ENCODE measurements at places on chromosomes 11 and 22.

DNA sequence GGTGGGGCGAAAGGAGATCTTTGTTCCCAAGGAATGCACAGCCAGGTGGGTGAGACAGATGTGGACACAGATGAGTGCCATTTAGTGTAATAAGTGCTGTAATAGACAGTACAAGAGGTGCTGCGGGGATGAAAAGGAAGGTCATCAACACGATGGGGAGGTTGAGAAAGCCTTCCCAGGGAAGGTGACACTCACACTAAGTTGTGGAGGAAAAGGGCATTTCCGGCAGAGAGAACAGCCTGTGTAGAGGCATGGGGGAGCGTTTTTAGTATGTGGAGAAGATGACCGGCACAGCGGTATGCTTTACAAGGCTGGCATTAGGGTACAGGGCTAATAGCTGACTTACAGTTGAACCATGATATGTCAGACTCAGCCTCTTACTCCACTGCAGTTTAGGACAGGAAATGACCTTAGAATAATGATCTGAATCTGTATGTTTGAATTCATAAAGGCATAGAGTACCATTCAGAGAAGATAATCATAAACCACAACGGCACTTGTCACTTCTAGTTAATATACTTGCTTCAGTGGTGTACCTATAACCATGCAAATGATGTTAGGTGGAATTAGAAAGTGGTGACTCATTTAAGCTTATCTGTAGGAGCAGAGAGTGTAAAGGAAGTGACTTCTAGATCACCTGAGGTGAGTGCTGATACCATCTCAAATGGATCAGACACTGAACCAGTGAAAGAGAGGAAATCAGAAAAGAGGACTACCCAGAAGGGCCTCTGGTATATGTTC is 60.6 kb downstream of the FAM83F start:
- DNase-seq, result no peak

- no peak for DNase-seq
These were observed 42.1 kb downstream of the RPL27A start for GRCh38 chr11:8724682-8725081.

GRCh38 chr11:111659201-111660115 is 57.2 kb downstream of the SIK2 start:
- DNase-seq, result no peak

GRCh38 chr11:72254299-72254993 is 10.5 kb upstream of the PHOX2A start:
- no peak for DNase-seq

GRCh38 chr11:76634886-76635285 is 35.7 kb downstream of the LRRC32 start:
- no peak for DNase-seq

DNA sequence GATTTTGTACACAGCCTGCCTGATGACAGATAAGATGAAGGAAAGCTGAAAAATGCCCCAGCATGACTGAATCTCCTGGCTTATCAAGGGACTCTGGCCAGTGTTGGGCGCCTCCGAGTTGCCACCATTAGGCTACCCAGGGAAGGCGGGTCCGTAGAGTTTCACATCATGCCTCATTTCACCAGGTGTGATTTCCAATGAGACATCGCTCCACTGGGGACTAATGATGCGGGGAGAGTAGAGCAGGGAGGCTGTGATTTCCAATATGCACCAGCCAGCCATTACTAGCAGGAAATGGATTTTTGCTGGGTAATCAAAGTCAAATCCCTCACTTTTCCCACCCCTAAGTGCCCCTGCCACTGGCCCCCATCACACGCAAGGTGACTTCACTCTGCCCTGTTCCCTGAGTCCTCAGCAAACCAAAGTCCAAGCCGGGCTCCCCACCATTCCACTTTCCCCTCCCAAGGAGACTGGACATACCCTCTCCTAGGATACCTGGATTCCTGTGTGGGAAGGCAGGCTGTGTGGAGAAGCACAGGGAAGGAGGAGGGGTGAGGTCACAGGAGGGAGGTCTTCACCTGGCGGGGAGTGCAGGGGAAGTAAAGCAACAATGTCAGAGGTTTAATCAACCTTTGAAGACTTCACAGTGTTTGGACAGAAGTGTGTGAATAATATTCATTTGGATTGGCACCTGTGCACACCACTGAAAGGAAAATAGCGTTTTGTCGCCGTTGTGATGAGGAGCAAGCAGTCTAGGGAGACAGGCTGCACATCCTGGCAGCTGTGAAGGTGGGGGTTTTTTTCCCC is 613.3 kb upstream of the CADM1 start:
- no peak for DNase-seq

GRCh38 chr22:39263626-39264348 is 19.0 kb upstream of the PDGFB start:
- no peak for DNase-seq

DNA sequence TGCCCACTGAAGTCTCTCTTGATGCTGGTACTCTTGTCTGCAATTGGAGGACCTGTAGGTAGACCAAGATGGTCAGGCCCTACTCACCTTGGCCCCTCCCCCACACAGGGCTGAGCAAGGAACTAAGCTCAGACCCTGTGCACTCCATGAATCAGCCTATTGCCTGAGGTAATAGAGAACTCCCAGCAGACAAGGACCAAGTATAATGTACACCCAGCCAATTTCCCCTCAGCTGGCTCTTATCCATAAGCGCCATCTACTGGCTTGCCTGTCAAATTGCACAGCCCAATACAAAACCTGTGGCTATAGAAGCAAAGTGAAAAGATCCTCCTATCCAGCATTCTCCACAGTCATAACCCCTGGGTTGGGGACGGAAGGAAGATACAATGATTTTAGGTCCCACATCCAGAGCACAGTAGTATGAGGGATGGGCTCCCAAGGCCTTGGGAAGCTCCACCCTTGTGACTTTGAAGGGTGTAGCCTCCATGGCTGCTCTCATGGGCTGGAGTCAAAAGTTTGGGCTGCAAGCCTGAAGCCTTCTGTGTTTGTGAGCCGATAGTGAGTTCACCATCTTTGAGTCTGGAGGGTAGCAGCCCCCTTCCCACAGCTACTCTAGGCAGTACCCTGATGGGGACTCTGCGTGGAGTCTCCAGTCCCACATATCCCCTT is 56.0 kb downstream of the GLYATL2 start:
- DNase-seq, result peak; percentile 9

DNA sequence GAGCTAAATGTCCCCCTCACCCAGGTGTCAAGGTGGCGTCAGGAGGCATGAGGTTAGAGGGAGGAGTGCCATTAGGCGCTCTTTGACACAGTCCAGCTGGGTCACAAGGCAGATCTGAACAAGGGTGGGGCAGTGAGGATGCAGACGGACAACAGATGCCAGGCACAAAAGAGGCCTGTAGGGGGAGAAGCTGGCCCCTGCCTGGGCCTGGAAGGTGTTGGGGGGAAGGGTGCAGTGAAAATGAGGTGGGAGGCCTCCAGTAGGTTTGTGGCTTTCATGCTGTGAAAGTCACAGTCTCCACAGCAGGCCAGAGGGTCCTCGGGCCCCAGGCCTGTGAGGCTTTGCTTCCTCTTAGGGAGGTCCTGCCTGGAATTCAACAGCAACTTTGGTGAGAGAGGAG is 85.0 kb upstream of the PLET1 start:
- DNase-seq, result no peak

DNA sequence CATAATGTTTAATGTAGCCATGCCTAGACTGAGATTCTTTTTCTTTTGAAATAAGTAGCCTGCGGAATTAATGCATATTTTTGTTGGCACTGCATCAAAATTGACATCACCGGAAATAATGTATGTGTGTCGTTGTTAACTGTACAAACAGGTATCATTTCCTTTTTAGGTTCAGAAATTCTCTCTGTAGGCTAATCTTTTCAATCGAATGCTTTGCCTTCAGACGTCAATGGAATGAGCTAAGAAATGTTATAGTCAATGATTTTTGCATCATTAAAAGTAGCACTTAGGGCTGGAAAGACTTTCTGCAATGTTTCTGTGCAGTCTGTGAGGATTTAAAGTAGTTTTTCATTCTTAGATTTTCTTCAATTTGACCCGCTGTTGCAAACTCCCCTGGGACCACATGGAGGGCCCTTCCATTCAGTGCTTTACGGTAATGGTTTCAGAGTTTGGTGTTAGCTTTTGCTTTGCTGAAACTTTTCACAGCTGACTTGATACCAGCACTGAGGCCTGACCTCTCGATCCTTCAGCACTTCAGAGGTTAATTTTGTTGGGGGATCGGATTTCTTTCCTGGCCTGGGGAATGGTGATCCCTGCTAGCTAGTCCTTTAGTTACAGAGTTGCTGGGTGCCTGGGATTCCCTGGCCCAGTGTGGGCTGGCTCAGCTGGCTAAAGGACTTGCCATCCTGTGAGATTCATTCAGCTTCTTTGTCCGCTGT is 137.8 kb downstream of the DBX1 start:
- DNase-seq, result peak; percentile 73

GRCh38 chr11:57605028-57605420 is 7.5 kb downstream of the SERPING1 start:
- DNase-seq, result no peak

- no peak for DNase-seq
These were observed 7.8 kb downstream of the APOL5 start for GRCh38 chr22:35725521-35725920.

DNA sequence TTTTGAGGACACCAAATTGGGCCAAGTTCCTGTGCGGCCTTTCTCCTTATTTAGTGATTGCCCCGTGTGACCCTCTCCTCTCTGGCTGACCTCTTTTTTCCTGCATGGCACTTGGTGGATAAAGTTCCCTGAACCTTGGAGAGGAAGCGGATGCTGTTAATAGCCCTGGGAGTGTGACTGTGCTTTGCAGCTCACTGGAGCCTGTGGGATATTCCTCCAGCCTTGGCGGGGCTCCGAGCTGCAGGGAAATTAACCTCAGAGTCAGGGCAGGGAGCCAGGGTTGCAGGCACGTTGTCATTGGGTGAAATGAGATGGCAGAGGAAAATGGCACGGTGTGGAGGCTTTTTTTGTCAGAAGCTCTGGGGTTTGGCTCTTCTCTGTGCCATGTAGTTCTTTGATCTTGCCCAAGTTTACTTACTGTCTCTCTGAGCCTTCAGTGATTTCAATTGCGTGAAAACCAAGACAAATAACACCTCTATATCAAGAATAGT is 965 bp downstream of the OR9Q1 start:
- DNase-seq, result peak; percentile 92

DNA sequence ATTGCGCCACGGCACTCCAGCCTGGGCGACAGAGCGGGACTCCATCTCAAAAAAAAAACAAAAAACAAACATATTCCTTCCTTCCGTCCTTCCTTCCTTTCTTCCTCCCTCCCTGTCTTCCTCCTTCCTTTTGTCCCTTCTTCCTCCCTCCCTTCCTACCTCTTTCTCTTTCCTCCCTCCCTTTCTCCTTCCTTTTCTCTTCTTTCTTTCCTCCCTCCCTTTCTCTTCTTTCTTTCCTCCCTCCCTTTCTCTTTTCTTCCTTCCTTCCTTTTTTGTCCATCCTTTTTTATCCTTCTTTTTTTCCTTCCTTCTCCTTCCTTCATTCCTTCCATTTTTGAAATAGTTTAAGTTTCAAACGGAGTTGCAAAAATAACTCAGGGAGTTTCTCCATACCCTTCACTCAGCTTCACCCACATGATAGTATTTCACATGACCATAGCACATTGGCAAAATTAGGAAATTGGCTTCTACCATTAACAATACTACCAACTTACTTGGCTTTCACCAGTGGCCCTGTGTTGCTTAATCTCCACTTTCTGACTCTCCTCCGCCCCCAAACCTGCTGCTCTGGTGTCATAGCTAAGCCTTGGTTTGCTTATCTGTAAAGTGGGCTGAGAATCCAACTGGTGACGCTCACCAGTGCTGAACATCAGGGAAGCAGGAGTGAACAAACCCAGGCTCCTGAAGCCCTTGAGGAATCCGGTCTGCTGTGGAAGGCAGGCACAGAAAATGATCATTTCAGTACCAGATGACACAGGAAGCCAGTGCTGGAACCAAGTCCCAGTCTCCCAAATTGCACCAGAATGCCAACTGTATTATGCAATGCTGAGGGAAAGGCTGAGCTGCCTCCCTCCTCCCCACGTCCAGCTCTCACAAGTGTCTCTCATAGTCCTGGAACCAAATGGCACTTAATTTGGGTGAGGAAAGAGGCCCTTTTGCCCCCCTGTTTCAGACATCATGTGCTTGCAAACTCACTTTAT is 17.2 kb upstream of the CRYBB3 start:
- no peak for DNase-seq

- DNase-seq, result no peak
These were observed 18.7 kb upstream of the BDNF start for GRCh38 chr11:27718863-27719545.

- DNase-seq, result no peak
These were observed 87.3 kb upstream of the DBX1 start for GRCh38 chr11:20247591-20248007.

- no peak for DNase-seq
These were observed at the start of gene MRGPRX4 for GRCh38 chr11:18172666-18173065. Gene MRGPRX4 (plus strand): TSS chr11:18172837. CDS start chr11:18173257, 420 bp downstream.

GRCh38 chr11:83302151-83302550 is 16.0 kb upstream of the CCDC90B start:
- DNase-seq, result no peak

- no peak for DNase-seq
These were observed 227.6 kb upstream of the CARD18 start for GRCh38 chr11:105367129-105367528.

Data from glomerular endothelial cell (primary cell).